ENCODE measurements at places on chromosomes 12 and 14.

DNA sequence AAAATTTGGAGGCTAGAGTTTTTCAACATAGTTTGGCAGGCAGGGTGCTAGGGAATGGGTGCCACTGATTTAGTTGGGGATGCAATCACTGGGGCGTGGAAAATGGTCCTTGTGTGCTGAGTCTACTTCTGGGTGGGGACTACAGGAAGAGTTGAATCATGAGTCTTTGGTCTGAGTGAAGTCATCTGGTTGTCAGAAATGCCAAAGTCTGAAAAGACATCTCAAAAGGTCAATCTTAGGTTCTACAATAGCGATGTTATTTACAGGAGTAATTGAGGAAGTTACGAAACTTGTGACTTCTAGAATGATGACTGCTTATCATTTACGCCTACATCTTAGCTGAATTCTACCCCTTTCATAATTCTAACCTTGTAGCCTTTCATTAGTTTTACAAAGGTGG is 209.1 kb downstream of the NUBPL start:
- DNase-seq, result no peak

GRCh38 chr12:124721501-124722162 is 142.0 kb downstream of the SCARB1 start:
- no peak for DNase-seq

DNA sequence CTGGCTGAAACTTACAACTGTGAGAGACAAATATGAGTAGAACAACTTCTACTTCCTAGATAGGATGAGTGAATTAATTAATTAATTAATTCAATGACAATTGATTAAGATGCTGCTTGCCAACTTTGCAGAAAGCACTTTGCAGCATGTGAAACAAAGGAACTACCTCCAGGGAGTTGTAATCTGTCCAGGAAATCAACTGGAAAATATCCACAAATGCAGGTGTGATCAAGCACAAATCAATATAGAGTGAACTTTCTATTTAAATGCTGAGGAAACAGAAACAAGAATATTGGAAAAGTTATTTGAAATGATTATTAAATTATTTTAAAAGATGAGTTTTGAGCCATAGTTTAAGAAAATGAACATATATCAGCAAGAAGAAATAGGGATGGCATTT is 163.9 kb upstream of the ARID2 start:
- no peak for DNase-seq

DNA sequence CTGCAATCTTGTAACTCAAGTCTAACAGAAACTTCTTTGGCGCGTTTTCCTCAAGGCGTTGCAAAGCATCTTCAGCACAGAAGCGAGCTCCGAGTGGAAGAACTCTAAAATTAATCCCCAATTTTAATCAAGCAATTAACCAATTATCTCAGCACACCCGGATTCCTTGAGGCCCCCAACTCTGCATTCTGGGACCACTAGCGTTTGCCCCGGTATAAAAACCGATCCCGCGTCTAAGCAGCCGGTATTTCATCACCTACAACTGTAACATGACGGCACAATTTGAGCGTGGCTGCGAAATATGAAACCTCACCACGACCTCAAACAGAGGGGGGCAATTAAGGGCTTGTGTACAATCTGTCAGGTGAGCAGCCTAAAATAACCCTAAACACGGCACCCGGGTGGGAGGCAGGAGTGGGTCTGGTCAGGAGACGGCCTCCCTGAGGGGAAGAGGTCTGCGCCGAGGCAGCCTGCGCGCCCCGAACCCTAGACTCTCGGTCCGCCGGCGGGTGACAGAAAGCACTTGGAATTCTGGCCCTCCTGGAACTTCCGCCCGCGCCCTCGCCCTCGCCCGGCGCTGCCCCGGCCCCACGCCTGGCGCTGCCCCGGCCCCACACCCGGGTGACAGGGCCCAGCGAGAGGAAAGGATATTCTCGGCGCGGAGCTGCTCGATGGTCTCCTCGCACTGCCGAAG is 594 bp downstream of the ZCCHC8 start:
- DNase-seq, result no peak

DNA sequence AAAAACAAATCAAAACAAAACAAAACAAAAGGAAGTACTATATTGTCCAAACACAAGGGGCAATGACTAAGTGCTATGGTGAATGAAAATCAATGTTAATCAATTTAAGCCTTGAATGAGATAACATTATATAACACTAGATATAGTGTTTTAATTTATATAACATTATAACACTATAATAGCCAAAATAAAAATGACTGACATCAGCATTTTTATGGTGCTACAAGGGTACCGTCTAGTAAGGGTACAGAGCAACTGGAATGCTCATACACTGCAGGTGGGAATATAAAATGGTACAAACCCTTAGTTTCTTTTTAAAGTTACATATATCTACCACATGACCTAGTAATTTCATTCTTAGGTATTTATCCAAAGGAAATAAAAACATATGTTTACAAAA is 5.7 kb downstream of the NEDD8 start:
- no peak for DNase-seq
